ENCODE measurements at places on chromosomes 7 and 10. TPM values are rescaled to one million over a fixed set of nuclear protein-coding genes. Genes with fewer than 3 reads are reported as not detected.

DNA sequence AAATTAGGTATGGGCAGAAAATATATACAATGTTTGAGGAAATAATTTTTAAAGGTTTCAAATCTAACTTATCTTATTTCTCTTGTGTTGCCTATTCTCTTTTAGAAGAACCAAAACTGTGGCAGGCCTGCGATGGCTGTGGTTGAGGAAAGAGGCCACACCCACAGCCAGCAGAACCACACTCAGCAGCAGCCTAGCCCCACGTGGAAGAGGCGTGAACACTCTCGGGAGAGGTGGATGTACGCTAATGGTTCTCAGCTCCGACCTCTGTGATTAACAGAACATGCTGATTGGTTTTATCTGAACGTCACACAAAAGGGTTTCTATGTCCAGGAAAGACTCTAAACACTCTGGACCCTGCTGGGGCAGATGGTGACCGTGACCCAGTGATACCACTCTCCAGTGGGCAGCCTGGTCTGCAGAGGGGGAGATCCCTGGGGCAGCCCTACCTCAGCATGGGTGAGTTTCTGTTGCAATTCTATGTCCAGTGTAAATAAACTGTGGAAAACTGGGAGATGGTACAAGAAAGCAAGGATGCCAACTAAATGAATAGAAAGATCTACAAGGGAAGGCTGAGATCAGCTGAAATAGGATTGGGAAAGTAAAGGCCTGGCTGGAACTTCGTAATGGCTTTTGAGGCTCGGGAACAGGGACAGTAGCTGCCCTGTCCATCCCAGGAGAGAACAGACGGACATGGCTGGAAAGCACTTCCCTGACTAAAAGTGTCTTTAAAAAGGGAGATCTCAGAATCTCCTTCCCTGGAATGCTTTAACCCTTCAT is 26.6 kb downstream of the DIP2C start:
- no peak overlapping the region for H3K27ac ChIP-seq
- no peak for DNase-seq
- no peaks in the 10 kb centered on the region for H3K27me3 ChIP-seq
- peaks cover 6% of the 10 kb centered on the region for H3K4me1 ChIP-seq

Gene PON3
- total RNA-seq: 49.3 TPM

Gene BTBD16
- 2.1 TPM for total RNA-seq

Gene PROSER2
- 14.8 TPM for total RNA-seq

DNA sequence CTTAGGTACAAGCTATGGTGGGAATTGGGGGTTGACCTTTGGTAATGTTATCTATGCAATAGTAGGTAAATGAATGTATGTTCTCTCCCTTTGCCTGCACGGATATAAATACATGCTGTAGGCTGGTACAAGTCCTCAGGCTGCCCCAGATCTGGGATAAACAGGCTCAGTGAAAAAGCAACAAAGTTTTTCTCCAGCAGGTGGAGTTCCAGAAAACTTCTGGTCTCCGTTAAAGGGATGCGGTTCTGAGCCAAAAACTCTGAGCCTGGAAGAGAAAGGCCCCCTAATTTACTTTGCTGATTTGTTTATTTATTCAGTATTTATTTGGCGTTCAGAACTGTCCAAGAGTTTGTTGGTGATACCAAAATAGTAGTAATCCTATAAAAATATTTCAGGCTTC is 204.7 kb downstream of the ADRA2A start:
- DNase-seq: no peak
- no peak overlapping the region for H3K4me3 ChIP-seq
- H3K27ac ChIP-seq: no peak overlapping the region
- H3K27me3 ChIP-seq: no peaks in the 10 kb centered on the region

DNA sequence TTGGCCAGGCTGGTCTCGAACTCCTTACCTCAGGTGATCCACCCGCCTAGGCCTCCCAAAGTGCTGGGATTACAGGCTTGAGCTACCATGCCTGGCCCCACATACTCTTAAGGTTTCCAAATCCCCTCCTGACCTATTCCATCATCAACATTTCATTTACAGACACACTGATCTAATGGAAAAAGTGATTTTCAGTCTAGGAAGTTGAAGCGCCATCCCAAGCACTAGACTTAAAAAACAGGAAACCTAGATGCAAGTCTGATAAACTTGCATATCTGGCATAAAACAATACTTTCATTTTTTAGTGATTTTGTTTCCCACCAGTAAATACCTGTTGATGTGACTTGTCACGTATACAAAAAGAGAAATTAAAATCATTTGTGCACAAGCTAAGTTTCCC is 44.0 kb downstream of the DNMBP start:
- no peaks in the 10 kb centered on the region for H3K27me3 ChIP-seq
- peaks cover 36% of the 10 kb centered on the region for H3K36me3 ChIP-seq
- H3K27ac ChIP-seq: no peak overlapping the region
- H3K4me1 ChIP-seq: no peaks in the 10 kb centered on the region

DNA sequence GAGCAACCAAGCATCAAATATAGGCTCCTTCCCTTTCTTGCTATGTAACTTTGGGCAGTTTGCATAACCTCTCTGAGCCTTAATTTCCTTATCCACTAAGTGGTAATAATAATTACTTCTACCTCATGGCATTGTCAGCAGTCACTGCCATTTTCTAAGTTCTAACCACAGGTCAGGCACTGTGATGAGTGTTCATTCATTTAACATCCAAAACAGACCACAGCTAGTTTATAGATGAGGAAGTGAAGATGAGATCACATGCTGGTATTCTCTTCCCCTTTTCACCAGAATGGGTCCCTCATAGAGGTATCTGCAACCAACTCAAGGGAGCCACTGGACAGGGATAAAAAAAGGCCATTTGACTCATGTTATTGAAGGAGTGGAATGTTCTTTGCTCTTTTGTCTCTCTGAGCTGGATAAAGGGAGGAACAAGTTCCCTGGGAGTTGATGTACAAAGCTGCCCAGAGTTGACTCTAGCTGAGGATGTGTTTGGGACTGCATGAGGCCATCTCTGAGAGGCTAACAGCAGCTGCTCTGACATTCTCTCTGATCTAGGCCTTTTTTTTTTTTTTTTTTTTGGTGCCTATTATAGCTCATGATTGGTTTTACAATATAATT is 65.0 kb downstream of the DNAJC12 start:
- no peak overlapping the region for H3K27ac ChIP-seq
- no peak overlapping the region for H3K4me3 ChIP-seq
- no peak for DNase-seq
- H3K36me3 ChIP-seq: no peaks in the 10 kb centered on the region

Gene CRHR2
- total RNA-seq: 0.15 TPM

All from left lung (tissue), 14 donors.